AG09309 (cell line): ENCODE measurements at places on chromosomes 12 and 14.

DNA sequence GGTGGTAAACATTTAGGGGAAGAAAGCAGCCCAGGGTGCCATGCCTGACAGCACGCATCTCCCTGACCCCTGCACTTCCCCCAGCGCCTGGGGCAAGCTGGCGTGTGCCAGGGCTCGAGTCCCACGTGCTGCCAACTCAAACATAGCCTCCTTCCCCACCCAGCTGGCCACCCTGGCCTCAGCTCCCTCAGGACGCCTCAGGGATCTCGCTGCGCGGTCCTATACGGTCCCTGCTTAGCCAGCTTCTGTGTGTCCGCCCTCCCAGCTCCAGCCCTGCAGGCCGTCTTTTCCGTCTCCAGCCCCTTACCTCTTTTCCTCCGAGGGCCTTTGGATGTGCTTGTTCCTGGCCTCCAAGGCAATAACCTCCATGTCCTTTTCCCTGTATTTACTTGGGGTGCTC is 71.0 kb downstream of the TESC start:
- no peak for DNase-seq

DNA sequence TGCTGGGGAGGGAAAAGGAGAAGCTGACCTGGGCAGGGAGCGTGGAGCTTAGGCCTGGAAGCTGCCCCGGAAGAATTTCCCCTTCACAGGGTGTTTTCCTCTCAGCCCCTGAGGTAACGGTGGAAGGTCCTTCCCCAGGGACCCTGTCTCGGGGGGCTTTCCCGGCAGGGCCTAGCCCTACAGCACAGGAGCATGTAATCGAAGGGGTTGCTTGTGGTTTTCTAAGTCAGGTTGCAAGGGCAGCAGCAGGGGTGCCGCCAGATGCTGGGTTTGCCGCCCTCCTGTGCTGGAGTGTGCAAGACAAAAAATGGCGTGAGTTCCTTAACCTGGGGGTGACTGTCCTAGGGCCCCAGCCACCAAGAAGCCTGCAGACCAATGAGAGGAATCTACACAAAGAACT is 1.6 kb upstream of the KRT74 start:
- no peak for DNase-seq

GRCh38 chr12:46267575-46267824 is 1.3 kb downstream of the SLC38A1 start:
- no peak for DNase-seq

- DNase-seq, result no peak
These were observed 18.8 kb downstream of the MVK start for GRCh38 chr12:109592195-109592904.

- DNase-seq, result no peak
These were observed 707.8 kb downstream of the FLRT2 start for GRCh38 chr14:86237733-86238132.

DNA sequence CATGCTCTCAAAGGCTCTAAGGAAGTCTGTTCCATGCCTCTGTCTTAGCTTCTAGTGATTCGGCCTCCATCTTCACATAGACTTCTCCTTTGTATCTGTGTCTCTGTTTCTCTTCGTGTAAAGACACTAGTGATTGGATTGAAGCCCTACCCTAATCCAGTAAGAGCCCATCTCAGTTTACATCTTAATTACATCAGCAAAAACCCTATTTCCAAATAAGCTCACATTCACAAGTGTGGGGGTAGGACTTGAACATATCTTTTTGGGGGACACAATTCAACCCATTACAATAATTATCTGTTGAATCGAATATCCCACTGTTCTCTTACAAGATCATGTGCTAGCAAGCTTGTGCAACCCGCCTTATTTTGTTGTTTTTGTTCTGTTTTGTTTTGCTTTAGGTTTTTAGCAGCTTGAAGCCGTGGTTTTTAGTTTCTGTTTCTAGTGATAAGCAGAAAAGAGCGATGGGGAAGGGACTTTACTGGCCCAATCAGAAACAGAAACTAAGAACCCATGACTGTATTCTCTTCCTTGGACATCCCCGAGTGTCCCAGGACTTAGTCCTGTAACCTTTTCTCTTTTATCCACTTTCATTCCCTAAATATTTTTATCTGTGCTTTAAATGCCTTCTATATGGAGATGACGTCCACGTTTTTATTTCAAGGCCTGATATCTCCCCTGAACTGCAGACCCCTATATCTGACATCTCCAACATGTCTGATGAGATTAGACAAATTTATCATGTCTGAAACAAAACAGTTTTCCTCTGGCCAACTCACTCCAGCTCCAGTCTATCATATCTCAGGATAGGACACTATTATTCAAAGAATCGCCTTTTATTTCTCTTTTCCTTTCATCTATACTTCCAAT is 353.0 kb downstream of the CCDC91 start:
- no peak for DNase-seq

DNA sequence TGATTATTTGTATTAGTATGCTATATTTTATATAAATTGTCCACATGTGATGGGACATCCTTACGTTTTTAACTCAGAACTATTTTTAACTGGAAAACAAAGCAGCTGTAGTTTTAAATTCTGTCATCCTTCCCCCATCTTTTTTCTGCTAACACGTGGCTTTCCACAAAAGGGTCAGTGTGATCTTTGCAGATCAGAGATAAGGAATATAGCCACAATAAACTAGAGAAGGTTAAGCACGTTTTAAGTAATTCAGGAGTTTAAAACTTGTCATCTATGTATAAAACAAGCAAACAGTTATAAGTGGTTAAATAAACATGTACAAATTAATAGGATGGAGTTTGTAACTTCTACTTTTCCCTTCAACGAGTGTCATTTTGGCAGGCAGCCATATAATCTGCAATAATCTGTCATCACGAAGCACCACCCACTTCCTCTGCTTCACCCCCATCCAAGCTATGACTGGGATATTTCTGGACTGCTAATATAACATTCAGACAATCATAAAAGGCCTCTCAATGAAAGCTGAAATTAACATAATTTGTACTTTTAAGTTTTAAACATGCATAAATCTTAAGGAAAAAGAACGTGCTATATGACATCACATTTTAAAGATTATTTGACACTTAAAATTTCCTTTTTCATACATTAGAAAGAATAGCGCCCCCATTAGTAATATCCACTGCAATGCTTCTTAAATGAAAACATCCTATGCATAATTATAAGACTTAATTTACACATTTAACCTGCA is 15.3 kb downstream of the TAOK3 start:
- no peak for DNase-seq

- DNase-seq, result no peak
These were observed 795 bp downstream of the STAT6 start for GRCh38 chr12:57110104-57111030.

DNA sequence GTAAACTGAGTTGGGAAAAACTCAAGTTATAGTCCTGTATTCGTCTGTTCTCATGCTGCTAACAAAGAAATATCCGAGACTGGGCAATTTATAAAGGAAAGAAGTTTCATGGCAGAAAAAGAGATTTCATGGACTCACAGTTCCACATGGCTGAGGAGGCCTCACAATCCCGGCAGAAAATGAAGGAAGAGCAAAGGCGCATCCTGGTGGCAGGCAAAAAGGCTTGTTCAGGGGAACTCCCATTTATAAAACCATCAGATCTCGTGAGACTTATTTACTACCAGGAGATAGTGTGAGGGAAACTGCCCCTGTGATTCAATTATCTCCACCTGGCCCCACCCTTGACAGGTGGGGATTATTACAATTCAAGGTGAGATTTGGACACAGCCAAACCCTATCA is 292.6 kb upstream of the SYT1 start:
- DNase-seq, result no peak

GRCh38 chr14:91286530-91286937 is 42.0 kb upstream of the GPR68 start:
- DNase-seq, result no peak

DNA sequence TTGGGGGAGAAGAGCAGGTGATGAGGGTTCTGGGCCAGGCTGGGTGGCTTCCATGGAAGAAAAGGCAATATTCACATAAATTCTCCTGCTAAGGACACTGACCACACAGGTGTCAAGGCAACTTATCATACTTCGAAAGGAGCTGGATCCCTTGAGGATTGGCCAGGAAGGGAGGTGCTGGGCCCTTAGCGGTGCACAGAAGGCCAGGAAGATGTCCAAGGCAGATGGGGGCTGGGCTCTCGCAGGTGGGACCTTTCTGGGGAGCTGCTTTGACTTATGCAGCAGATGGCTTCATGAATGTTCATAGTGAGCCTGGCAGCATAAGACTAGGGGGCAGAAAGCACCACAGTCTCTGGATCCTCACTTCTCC is 3.9 kb downstream of the CD63 start:
- no peak for DNase-seq

DNA sequence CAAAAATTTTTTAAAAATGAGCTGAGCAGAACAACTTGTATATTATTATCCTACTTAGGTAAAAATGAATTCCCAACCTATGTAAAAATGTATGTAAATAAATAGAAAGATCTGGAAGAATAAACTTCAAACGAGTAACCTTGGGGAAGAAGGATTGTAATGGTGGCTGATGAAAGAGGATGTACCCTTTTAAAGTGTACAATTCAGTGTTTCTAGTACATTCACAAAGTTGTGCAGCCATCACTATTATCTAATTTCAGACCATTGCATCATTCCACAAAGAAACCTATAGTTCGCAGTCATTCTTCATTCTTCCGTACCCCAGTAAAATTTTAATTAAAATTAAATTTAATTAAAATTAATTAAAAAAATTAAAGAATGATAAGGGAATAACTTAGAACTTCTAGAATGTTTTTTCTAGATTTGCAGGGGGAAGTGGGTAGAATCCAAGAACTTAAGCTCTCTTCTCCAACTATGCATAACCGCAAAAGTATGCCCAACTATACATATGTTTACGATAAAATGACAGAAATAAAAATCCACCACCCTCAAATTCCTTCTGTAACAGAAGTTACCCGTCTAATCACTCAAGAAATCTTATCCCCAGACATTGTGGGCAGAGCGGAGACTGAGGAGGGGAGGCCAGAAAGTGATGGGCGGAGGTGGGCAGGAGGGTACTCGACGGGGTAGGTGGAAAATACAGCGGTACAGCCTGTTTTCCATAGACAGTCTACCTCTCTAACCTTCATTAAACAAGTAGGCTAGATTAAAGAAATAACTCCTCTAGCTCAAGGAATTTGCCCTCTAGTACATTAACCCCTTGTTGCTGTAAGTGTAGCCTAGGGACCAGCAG is 921 bp downstream of the DEPDC4 start:
- no peak for DNase-seq

DNA sequence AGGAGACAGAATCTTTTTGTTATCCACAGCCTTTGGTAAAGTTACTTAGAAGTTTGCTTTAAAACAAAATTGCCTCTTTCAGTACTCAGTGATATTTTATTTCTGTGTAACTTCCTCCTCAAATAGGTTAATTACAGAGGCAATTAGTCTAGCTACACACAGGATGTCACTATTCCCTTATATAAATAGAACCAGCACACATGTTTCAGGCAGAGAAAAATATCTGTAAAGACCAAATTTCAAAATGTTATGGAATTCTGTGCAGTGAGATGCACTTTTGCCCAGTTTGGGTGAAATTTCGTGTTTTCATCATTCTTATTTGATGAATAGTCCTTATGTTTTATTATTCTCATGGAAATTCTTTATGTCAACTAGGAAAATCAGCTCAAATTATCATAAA is 410.6 kb upstream of the SOX5 start:
- DNase-seq, result no peak

DNA sequence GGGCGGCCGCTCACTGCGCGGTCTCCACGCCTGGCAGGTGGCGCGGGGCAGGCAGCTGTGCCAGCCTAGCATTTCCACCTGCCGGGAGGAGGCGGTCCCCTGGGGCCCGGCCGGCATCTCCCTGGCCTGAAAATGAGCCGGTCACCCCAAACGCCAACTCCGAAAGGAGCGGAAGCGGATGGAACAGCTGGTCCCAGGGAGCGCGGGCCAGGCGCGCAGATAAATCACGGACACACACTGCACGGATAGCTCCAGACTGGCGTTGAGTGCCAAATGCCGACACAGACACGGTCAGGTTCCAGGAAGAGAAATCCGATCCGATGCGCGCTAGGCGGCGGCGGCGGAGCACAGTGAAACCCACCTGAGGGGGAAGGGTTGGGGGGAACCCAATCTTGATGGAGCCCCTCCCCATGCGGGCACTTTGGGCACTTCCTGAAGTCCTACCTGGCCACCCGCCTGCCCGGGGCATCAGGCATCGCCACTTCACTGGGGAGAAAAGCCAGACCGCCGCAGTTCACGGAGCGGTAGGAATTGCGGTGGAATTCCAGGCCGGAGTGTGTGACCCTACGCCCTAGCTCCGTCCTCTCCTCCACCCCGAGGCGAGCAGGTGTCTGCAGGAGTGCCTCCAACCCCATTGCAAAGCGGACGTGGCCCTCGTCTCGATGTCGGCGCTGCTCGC is 624 bp upstream of the PLEKHD1 start:
- DNase-seq, result no peak

DNA sequence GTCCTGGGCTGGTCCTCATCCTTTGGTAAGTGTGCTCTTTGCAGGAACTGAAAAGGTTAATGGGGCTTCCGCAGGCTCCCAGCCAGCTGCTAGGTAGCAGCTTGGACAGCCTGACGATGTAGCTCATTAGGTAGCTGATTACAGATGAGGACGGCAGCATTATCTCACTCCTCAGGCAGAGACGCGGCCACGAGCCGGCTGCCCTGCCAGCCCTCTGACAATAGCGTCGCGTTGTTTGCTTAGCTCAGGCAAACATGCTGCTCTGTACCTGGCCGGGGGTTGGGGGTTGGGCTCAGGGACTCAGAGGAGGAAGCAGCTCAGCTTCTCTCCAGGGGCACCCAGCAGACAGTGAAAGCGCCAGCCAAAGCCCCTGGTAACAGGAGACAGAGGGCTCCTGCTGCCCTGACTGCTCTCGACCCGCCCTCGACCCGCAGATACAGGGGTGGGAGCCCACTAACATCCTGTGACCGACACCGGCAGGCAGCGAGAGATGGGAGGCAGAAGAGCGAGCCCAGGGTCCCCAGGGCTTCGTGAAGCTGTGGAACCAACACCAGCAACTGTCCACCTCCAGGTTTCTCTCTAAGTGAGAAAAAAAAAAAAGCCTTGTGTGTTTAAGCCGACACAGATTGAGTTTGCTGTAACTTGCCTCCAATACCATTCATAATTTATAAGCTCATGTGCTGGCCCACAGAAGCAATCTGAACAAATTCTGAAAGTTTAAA is 53.4 kb upstream of the DLK1 start:
- no peak for DNase-seq

DNA sequence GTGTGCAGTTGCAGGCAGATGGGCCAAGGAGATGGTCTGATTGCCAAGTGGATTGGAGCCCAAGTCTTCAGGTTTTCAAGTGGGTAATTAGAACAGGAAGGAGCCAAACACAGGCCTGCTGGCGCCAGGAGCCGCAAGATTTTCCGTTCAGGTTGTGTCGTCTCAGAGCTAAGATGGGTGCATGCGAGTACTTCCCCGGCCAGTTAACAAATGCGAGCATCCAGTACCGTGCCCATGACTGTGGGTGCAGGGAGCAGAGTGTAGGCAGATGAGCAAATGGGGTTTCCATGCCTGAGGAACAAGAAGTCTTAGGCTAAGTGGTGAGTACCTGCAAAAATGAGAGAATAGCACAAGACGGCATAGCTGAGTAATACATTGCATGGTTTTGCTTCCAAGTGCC is 90.5 kb downstream of the CHST11 start:
- no peak for DNase-seq

- DNase-seq, result no peak
These were observed 20.7 kb downstream of the IQSEC3 start for GRCh38 chr12:87315-87714.

- DNase-seq, result no peak
These were observed 121.6 kb downstream of the TMEM121 start for GRCh38 chr14:105647784-105648608.
